ENCODE measurements at places on chromosomes 4 and X.

GRCh38 chr4:23861897-23862296 is 27.9 kb downstream of the PPARGC1A start:
- DNase-seq = no peak

GRCh38 chr4:139791681-139792080 is 126.1 kb downstream of the MGST2 start:
- no peak for DNase-seq

DNA sequence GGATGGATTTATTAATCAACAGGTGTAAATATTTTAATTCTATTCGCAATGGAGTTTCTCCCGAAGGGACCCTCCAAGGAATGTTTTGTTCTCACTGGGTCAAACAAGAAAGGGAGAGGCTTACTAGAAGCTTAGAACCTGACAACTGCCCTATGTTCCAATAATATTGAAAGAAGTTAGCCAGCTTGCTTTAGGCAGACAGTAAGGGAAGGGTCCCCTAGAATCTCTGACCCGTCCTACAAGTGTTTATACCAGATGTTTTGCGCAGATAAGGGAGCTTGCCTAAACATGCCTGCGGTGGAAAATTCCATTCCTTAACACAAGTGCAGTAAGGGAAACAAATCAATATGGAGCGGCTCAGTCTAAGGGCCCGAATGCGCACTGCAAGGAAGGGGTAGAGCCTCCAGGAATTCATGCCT is 17.7 kb downstream of the IL21 start:
- no peak for DNase-seq

GRCh38 chr4:137471461-137471860 is 60.8 kb downstream of the PCDH18 start:
- no peak for DNase-seq

DNA sequence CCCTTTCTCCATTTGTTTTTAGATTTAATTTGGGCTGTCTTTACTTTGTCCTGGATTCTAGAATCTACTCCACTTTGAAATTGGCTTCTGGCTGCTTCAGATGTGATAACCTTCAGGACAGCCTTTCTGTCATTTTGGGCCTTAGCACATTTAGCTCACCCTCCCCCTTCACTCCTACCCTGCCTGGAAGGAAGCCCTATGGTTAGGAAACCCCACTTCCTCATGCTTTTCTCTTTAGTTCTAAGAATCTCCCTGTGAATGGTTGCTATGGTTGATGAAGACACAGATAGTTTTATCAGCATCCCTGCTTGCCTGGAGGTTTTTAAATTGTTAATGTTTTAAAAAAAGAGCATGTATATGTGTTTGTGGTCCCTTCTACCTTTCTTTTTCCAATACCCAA is 100.7 kb upstream of the PTPN13 start:
- DNase-seq = no peak

GRCh38 chr4:117889978-117890377 is 144.3 kb upstream of the NDST3 start:
- DNase-seq = no peak

DNA sequence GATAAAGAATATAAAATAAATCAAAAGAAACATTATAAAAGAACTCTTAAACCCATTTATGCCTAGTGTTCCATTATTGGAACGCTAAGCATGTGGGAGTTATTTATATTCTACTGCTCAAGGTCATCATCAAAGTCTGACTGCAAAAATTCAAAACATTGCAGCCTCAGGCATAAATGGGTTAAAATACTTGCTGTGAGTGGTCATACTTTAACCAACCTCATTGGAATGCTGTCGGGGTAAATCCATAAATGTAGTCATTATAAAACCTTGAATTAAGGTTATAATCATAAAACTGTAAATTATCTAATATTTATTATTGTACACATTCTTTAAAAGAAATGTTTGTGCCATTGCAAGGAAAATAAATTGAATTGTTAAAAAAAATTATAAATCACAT is 55.0 kb downstream of the RPS6KA6 start:
- no peak for DNase-seq

- no peak for DNase-seq
These were observed 25.4 kb downstream of the FGFBP1 start for GRCh38 chr4:15912961-15913630.

DNA sequence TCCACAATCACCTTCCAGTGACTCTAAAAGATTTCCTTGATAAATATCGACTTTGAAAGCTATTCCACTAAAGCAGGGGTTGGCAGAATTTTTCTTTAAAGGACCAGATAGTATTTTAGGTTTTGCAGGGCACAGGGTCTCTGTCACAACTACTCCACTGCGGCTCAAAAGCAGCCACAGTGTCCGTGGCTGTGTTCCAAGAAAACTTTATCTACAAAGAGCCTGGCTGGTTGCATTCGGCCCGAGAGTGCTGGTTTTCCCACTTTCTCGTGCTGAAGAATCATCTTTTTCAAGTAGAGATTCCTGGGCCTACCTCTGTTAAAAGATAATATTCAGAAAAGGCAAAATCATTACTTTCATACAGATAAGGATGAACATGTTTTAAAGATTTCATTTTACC is 55.6 kb downstream of the TSPAN7 start:
- DNase-seq = no peak

DNA sequence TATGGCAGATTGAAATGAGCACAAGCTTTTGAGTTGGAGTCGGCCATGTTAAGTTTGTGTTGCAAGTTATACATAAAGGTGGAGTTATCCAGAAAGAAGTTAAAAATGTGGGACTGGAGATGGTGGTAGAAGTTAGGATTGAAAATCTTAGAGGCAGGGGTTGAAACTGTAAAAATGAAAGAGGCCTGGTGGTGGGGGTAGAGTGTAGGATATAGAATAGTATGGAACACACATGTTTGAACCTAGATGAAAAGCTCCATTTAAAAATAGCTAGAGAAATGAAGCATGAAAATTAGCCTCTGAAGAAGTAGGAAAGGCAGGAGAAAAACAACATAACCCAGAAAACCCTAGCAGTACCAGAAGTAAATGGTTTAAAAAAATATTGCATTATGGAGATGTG is 131.8 kb upstream of the ENPEP start:
- DNase-seq = no peak

GRCh38 chrX:120213438-120214265 is 37.0 kb upstream of the ZBTB33 start:
- no peak for DNase-seq

DNA sequence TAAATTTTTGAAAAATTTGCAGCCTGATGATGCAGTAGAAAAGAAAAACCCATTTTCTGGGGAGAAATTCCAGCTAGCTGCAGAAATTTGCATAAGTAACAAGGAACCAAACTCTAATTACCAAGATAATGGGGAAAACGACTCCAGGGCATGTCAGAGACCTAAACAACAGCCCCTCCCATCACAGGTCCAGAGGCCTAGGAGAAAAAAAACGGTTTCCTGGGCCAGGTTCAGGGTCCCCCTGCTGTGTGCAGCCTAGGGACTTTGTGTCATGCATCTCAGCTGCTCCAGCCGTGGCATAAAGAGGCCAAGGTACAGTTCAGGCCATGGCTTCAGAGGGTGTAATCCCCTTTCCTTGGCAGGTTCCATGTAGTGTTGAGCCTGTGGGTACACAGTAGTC is 733.7 kb upstream of the CT83 start:
- DNase-seq = no peak

- no peak for DNase-seq
These were observed 936 bp upstream of the PGK1 start for GRCh38 chrX:78103001-78103622.

DNA sequence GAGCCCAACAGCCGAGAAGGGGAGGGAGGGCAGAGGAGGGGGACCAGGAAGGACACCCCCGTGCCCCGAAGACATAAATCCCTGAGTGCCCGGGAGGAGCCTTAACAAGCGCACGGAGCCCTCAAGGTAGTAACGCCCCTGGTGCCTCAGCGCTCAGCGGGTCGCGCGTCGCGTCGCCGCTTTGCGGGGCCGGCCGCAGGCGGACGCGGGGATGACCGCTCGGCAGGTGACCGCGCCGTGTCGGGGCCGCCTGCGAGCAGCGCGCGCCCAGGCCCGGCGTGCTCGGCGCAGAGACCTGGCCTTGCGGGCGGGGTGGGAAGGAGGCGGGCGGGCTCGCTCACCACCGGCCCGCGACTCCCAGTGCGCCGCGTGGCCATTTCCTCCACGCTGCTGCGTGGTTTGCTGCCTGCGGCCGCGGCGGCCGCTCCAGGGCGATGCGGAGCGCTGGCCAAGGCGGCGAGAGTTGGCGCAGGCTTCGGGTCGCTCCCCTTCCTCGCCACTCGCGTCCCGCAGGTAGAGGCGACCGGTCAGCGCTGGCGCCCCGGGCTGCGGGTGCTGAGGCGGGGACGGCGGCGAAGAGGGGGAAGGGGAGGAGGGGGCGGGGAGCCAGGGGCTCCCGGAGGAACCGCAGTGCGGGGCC is 632 bp downstream of the CCSER1 start:
- no peak for DNase-seq

DNA sequence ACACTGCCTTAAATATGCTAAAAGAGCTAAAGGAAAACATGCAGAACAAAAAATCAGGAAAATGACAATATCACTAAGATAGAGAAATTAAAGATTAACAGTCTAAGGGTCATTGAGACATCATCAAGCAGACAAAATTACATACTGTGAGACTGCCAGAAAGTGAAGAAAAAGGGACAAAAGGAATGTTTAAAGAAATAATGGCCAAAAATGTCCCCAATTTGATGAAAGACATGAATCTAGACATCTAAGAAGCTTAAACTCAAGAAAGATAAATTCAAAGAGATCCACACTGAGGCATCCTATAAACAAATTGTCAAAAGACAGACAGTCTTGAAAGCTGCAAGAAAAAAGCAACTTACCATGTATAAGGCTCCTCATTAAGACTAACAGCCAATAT is 63.7 kb downstream of the OPHN1 start:
- no peak for DNase-seq

DNA sequence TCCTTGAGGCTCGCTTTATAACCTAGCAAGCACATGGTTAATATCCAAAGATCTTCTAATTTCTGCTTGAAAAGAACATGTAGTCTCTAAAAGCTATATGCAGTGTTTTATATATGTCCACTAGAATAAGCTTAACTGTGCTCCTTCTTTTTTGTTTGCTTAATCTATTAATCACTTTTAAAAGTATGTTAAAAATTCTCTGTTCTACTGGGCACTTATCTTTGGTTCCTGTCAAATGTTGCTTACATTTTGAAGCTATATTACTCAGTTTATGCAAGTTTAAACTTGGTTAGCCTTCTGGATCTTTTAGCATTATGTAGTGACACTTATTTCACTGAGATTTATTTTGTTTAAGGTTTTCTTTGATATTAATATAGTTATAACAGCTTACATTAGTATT is 32.5 kb downstream of the MAOA start:
- no peak for DNase-seq

DNA sequence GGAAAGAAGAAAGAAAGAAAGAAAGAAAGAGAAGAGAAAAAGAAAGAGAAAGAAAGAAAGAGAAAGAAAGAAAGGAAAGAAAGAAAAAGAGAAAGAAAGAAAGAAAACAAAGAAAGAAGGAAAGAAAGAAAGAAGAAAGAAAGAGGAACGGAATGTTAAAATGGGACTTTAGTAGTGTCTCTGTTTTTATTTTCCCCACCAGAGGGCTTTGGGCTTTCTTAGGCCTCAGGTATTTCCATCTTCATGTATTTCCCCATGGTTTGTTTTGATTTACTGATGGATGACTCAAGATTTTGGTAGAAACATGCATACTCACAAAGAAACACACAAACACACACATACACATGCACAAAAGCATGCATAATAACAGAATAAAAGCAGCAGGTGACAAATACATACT is 181.2 kb downstream of the AFF2 start:
- no peak for DNase-seq

DNA sequence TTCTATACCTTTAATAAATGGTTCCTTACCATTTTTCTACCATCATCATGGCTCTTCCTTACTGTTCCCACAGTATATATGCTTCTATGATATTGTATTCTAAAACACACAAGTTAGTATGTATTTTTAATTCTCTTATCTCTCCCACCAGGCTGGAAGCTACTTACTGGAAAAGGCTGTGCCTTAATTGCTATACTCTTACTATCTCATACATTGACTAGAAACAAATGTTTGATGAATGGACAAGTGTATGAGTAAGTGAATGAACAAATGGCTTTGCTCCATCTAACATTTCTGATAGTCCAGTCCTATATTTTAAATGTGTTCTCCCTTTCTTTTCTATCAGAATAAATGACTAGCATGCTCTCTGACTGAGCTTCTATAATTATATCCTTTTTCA is 320.8 kb upstream of the RASGEF1B start:
- no peak for DNase-seq

DNA sequence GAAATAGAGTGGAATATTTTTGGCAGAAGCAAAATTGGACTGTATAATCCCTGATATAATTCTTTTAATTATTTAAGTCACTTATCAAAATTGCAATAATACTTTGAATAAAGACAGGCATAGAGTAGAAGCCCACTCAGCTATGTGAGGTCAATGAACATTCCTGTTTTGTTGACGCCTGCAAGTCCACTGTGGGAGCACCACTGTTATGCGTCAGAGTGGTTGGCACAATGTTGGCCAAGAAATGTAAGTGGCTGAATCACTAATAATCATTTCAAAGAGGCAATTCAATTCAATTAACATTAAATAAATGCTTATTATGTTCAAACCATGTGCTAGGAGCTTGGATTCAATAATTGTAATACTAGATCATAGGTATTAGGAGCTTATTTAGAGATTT is 221.0 kb downstream of the SPCS3 start:
- DNase-seq = no peak

DNA sequence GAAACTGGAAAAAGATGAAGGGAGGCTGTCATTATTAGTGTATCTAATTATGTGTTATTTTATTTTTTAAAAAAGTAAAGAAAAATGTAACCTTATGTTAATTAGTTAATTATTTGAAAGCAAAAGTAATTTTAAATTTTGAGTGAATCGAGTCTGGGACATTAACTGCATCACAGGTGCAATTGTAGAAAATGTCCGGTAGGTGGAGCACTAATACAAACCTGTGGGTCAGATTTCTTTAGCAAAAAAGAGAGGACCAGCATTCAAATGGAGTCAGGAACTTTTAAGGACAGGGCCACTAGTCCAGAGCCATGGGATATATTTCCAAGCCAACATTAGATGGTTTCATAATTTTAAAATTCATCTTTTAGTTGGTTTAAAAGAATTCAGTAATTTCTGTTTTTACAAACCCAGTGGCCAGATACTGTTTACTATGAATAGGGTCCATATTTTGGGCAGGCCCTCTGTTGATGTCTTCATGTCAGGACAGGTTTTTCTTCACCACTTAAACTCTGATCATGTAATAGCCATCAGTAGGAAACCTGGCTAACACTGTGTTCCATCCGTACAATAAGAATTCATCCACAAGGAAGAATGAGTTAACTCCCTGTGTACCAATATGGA is 27.2 kb downstream of the BST1 start:
- no peak for DNase-seq

DNA sequence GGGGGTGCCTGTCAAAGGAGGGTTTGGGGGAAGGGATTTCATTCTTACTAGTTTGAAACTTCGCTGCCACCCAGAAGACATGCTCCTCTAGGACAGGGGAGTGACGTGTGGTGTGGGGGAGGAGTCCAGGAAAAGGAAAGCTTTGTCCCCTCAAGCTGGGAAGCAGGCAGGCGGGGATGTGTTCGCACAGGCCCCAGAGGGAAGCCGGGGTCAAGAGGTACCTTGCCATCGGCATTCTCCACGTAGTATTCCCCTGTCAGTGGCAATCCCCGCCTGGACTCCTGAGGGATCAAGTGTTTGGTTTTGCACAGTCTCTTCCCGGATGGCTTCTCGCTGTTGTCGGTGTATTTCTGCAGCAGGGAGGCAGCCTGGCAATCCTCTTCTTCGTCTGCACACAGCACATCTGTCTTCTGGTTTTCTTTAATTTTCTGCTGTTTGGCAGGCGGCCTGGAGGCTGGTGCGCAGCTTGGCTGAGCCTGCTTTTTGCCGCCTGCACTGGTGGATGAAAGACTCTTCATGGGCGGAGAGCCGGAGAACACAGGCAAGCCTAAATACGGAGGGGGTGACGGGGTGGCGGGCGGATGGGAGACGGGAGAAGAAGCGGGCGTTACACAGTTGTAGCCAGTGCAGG is 35.1 kb downstream of the BCOR start:
- no peak for DNase-seq
